ENCODE measurements at places on chromosomes 1 and 21. TPM values are rescaled to one million over a fixed set of nuclear protein-coding genes. Genes with fewer than 3 reads are reported as not detected.

FRRS1 gene
- total RNA-seq = 12.0 TPM

CD5L gene
- total RNA-seq = not detected

TCP10L gene
- 0.46 TPM for total RNA-seq

PLA2G2D gene
- total RNA-seq = not detected

ATF3 gene
- 3.1 TPM for total RNA-seq

CFAP107 gene
- total RNA-seq = not detected

ALX3 gene
- total RNA-seq = not detected

OVAAL gene
- not detected for total RNA-seq

OR2M3 gene
- not detected for total RNA-seq

ASPM gene
- total RNA-seq = 3.9 TPM

TRAF3IP3 gene
- total RNA-seq = not detected

GABPA gene
- total RNA-seq = 29.0 TPM

SELENOF gene
- 200 TPM for total RNA-seq

GPR137B gene
- total RNA-seq = 14.8 TPM

KRTAP11-1 gene
- total RNA-seq = not detected

NGF gene
- 0.60 TPM for total RNA-seq

VWA5B1 gene
- total RNA-seq = not detected

CNST gene
- 21.1 TPM for total RNA-seq

EXO1 gene
- 7.9 TPM for total RNA-seq

CHIA gene
- total RNA-seq = not detected

ANKRD34A gene
- under 0.01 TPM for total RNA-seq

GJB3 gene
- total RNA-seq = not detected

ITLN1 gene
- not detected for total RNA-seq

THEM4 gene
- total RNA-seq = 9.8 TPM

CRTC2 gene
- 3.9 TPM for total RNA-seq

ARHGEF2 gene
- total RNA-seq = 90.3 TPM

RGS8 gene
- not detected for total RNA-seq

MMEL1 gene
- total RNA-seq = not detected

DYNLT5 gene
- total RNA-seq = 0.30 TPM

LCE1E gene
- 0.42 TPM for total RNA-seq

GAS5 gene
- total RNA-seq = 446 TPM

EXTL1 gene
- total RNA-seq = 0.30 TPM

ADORA1 gene
- total RNA-seq = 5.7 TPM

DHDDS gene
- 62.1 TPM for total RNA-seq

KMO gene
- not detected for total RNA-seq

AMY1A gene
- not detected for total RNA-seq

HTR6 gene
- total RNA-seq = not detected

TLR5 gene
- total RNA-seq = 0.14 TPM

LCE1D gene
- not detected for total RNA-seq

TRIM67 gene
- total RNA-seq = not detected

CDCA8 gene
- total RNA-seq = 0.30 TPM

SFPQ gene
- total RNA-seq = 247 TPM

NIPAL3 gene
- 67.4 TPM for total RNA-seq

KRTAP19-4 gene
- not detected for total RNA-seq

Data from smooth muscle cell of the umbilical artery (primary cell).